ENCODE measurements at places on chromosomes 11 and 22.

- peak; percentile 56 for DNase-seq
These were observed 26.5 kb upstream of the UBASH3B start for GRCh38 chr11:122628810-122629555.

DNA sequence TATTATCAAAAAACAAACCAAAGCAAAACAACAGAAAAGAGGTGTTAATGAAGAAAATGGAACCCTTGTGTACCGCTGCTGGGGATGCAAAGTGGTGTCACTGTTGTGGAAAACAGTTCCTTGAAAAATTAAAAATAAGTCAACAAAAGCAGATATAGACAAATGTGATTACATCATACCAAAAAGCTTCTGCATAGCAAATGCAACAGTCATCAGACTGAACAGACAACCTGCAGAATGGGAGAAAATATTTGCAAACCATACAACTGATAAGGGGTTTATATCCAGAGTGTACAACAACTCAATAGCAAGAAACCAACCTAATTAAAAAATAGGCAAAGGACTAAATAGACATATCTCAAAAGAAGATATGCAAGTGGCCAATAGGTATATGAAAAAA, 22.9 kb upstream of the CARS1 start:
- DNase-seq: no peak

DNA sequence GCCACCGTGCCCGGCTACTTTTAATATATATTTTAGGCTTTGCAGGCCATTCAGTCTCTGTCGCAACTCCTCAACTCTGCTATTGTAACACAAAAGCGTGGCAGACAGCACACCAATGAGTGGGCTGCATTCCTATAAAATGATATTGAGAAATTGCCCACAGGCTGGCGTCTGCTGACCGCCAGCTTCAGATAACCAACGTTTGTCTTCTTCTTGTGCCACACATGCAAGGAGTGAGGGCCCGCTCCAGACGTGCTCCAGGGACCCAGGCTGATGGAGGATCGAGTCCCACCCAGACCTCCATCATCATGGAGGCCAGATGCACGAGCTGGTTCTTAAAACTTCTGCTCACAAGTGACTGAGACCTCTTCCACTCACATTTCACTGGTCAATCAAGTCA, 35.4 kb upstream of the LINC01488 start:
- DNase-seq: no peak

- DNase-seq: no peak
These were observed 53.1 kb downstream of the YAP1 start for GRCh38 chr11:102163368-102163767.

GRCh38 chr11:16392616-16393015, 36.3 kb upstream of the SOX6 start:
- DNase-seq: no peak

DNA sequence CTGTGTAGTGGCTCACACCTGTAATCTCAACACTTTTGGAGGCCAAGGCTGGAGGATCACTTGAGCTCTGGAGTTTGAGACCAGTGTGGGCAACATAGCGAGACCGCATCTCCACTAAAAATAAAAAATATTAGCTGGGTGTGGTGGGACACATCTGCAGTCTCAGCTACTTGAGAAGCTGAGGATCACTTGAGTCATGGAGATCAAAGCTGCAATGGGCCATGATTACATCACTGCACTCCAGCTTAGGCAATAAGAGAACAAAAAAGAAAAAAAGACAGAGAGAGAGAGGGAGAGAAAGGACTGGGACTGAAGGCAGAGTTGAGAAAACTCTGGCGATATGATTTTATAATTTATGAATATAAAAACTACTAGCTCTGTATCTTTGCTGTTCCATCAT, 473.1 kb downstream of the LRRC4C start:
- DNase-seq: no peak

GRCh38 chr11:838441-839279, 3.7 kb downstream of the POLR2L start:
- no peak for DNase-seq

DNA sequence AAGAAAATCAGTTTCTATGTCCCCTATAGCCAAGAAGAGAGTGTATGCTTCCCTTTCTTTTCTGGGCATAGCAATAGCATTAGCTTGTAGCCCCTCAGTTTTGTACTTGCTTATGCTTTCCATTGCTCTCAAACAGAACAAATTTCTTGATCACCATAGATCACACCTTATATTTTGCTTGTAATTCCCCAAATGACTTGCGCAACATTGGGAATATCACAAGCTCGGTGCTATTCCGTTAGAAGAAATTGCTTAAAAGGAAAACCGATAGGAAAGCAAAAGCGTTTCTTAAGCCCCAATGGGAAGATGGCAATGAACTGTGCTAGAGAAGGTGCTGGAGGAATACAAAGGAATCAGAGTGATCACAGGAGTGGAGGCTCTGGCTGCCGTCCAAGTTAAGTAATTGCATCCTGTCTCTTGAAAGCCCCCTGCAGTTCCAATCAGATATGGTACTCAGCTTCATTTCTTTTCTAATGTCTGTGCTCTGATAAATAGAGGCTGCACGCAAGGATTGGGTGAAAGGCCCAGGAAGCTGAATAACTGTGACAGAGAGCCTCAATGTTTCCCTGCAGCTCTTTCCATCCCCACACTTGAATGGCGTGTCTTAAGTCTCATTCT, 182.1 kb upstream of the KIRREL3 start:
- no peak for DNase-seq

DNA sequence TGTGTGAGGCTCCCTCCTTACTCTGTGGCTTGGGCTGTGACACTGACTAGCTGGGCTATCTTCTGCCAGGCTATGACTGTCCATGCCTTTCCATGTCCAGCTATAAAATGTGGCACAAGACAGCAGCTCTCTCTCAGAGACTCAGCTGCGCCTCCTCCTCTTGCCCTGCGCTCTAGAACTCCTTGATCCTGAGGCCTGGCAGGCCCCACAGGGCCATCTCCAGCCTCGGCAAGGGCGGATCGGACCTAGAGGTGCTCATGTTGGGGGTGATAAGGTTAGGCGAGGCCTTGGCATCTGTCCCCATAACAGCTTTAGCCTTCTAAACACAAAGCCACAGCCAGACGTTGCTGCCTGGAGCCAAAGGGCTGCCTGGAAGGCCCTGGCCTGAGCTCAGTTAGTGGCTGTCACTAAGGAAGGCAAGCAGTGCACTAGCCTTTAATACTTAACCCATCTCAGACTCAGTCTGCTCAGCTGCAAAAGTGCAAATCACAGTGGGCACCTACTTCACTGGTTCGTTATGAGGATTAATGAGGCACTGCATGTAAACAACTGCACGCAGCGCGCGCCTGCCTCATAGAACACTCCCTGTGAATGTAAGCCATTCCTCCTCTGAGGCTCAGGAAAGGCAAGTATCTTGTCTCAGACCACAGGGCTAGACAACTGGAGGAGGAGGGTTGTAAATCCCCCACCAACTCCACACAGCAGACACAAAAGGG, 1.2 kb downstream of the GUCD1 start:
- DNase-seq: peak; percentile 73

DNA sequence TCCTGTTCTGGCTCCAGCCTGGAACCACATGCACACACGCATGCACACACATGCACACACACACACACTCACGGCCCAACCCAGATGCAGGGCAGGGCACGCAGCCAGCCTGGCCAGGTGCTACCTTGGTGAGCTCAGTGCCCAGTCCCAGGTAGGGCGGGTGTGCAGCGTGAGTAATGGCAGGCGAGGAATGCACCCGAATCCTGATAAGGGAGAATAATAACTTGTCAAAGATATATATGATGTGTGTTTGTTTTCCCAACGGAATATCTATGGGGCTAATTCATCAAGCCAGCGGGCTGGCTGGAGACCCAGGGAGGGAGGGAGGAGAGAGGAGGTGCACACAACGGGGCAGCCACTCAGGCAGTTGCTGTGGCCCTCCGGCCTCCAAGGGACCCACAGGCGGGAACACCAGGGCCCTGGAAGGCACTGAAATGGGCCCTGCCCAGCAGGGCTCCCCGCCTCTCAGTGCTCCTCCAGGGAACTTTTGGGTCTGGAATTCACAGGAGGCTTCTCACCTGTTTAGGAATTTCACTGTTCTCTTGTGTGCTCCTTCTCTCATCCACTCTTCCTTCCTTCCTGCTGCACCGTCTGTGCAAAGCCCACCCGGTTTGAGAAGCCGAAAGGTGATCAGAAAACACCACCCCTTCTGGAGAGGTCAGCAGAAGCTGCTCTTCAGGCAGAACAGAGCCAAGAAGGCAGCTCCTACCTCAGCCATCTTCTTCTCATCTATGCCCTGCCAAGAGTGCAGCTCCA, 79.0 kb downstream of the BUD13 start:
- DNase-seq: peak; percentile 41

DNA sequence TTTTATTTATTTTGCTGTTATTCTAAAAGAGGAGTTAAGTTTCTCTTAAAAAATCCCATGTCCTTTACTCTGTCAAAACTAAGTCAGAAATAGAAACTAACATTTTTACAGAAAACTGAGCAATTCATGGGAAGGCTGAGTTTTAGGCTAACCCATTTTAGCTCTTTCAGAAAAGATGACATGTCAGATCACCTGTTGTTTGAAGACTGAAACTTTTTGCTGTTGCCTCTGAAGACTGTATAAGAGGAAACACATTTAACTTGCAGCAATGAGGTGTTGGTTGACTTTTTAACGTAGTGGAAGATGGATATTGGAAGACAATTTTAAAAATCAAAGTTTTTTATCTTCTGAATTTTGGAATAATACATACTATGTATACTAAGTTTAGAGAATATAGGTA, 115.4 kb downstream of the METTL15 start:
- no peak for DNase-seq

DNA sequence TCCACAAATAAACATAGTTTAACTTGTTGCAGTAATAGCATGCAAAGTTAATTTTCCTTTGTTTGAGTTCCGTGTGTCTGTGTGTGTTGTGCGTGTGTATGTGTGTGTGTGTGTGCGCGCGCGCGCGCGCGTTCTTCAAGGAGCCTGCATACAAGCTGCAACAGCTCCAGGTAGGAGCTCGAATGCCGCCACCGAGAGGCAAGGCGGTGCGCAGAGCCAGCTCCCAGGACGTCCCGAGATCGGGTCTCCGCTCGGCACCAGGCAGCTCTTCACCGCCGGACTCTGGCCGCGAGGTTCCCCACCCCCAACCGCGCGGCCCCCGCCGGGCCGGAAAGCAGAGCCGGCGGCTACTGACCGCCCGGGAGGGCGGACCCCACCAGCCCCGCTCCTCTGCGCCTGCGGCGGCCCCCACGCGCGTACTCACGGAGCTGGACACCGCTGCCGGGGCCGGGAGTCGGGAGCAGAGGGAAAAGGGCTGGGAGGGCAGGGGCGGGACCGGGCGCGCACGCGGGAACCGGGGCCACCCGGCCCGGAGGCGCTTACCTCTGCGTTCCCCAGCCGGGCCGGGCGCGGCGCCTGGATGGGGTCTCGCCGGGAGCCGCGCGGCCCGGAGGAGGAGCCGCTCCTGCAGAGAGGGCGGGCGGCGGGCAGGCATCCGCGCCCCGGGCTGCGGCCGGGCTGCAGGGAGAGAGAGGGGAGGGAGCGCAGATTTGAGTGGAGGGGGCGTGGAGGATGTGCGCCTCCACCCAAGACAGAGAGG, 40.4 kb upstream of the AKIP1 start:
- DNase-seq: peak; percentile 50

DNA sequence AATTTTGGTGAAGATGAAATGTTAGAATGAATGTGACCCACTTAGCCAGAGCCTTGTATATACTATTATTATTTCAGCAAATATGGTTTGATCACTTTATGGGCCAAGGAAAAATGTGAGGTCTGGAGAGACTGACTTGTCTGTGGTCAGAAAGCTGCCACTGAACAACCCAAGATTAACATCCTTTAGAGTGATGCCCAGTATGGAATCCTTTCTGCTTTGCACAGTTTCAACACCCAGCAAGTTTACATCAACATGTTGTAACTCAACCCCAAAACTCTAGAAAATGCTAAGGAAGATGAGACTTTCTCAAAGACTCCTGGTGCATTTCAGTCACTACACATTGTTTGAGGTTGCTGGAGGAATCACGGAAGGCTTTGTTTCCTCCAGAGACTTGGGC, 107.7 kb downstream of the SNX19 start:
- no peak for DNase-seq

GRCh38 chr22:30279932-30280331, 9.4 kb downstream of the CASTOR1 start:
- no peak for DNase-seq

DNA sequence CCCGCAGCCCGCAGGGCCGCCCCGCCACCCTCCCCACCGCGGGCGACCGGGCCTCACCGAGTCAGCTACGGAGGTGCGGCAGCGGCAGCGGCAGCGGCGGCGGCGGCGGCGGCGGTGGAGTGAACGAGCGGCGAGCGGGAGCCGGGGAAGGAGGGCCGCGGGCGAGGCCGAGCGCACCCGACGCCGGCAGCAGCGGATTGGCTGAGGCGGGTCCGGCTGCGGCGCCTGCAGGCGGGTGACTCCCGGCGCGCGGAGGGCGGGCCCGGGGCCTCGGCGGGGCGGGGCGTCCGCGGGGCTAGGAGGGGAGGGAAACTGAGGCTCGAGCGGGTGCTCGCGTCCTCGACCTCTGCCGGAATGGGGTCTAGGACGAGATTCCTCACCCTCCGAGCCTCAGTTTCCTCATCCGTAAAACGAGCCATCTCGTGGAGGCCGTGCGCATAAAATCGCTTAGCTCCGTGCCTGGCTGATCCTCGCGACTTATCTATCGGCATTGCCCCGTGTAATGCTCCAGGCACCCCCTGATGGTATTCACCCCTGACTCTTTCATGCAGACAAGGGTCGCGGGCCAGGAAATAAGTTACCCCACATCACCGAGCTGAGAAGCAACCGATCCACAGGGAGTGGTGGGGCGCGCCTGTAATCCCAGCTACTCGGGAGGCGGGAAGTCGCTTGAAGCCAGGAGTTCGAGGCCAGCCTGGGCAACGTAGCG, at the start of gene CPT1A:
CPT1A (minus strand) TSS at position 199 of the 709 bp plus-strand sequence. CDS start 26,442 bp downstream, outside the sequence.
- peak; percentile 86 for DNase-seq

DNA sequence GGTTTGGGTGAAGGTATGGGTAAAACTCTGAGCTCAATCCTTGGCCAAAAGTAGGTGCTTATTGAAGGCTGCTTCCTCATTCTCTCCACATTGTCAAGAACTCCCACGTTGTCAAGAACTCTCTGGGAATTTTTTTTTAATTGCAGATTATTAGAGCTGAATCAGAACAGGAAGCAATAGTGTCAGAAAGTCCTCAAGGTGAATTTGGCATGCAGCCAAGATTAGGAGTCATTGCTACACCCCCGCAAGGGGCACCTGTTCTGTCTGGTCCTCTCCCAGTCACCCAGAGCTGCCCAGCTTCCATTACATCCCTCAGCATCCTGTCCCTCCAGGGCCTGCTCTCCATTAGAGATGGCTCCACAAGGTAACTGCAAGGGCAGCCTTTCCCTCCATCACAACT, 996.5 kb downstream of the OPCML start:
- DNase-seq: no peak
